CD4-positive, alpha-beta memory T cell (primary cell): ENCODE measurements at places on chromosomes 2 and 18.

DNA sequence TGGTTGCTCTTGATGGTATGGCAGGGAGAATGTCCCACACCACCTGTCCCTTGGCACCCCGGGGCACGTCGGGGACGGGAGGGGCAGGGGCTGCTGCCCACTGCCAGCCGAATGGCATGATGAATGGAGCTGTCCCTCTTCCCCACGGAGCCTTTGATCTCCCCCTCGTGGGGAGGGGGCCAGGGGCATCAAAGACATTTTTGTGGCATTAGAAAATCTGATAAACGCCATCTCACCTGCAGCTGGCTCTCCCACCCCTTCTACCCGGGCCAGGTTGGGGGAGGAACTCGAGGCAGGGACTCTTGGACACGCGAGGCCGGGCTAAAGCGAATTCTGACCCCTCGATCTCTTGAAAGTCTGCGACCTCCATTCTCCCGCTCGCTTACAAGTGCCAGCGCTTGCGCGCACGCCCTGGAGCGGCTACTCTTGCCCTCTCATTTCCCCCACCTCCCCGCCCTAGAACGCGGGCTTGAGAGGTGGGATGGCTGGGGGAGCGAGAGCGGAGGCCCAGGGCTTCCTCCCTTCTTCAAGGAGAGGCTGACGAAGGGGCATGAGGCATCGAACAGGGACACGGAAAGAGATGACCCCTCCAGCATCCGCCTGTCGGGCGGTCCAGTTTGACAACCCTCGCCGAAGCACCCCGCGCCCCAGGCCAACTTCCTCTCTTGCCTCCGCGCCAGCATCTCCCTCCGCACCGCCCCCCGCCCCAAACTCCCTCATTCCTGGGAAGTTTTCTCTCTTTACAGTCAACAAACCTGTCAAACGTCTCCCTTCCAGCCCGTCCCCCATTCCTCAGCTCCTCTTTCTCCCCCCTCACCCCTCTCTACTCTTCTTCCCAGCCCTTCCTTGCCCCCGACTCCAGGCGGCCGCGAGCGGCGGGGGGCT is 692 bp upstream of the WNT6 start:
- no peak for DNase-seq

GRCh38 chr18:76505614-76506013 is 10.6 kb upstream of the ZNF516 start:
- DNase-seq = no peak

DNA sequence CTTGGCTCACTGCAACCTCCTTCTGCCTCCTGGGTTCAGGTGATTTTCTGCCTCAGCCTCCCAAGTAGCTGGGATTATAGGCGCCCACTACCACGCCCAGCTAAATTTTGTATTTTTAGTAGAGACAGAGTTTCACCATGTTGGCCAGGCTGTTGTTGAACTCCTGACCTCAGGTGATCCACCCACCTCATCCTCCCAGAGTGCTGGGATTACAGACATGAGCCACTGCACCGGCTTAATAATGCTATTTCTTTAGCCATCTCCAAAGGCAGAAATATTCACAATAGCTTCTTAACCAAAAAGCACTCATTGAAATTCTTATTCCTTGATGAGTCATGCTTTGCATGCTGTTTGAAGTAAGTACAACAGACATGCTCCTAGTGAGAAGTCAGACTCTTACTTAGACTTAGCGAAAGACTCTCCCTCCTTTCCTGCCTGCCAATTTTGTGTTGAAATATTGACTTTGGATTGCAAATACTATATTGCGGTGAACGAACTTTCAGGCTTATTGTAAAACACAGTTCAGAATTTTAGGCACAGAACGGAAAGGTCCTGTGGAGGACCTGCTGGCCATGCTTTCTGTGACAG is 4.4 kb downstream of the ACTR3 start:
- no peak for DNase-seq

GRCh38 chr18:23324056-23324811 is 128.9 kb upstream of the RIOK3 start:
- no peak for DNase-seq
